ENCODE measurements at places on chromosomes 7 and 10. TPM values are rescaled to one million over a fixed set of nuclear protein-coding genes. Genes with fewer than 3 reads are reported as not detected.

DNA sequence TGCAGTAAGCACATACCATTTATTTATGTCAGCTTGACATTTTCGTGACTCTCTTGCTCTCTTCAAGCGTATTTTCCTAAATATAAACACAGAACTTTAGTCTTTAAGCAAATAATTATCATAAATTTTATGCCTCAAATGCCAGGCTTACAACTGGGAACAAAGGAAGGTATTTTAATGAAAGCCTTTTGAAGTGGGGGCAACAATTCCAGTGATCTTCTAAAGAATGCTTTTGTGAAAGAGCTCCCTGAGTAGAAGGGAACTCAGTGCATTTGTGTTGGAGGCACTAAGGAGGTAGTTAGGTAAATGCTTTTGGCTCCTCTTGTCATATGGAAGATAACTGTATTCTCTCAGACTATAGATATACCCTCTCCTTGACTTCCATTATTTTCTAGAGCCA lies 104.9 kb downstream of the VPS50 start:
- DNase-seq: no peak

PAPOLB gene
- total RNA-seq: 0.25 TPM

VAX1 gene
- total RNA-seq: not detected

DNA sequence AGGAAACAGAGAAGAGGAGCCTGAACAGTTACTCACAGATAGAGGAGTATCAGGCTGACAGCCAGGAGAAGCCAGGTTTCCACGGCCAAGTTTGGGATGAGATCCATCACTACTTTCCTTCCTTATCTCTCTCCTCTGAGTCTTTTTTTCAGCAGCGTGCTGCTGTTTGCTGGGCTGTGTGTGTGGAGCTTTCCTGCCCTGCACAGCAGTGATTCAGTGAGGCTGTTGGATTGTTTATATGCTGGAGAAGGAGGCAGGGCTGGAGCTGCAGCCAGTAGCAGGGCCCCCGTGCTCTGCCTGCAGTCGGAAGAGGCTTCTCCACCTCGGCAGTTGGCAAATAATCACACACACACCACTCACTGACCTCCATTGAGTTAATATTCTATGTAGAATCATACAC lies at the start of gene CYP3A7:
TSS of gene CYP3A7 (minus strand) at position 210 of the 400 bp plus-strand sequence. CDS start at position 107, 103 bp downstream.
- DNase-seq: no peak

CPA1 gene
- 9.7 TPM for total RNA-seq

DNA sequence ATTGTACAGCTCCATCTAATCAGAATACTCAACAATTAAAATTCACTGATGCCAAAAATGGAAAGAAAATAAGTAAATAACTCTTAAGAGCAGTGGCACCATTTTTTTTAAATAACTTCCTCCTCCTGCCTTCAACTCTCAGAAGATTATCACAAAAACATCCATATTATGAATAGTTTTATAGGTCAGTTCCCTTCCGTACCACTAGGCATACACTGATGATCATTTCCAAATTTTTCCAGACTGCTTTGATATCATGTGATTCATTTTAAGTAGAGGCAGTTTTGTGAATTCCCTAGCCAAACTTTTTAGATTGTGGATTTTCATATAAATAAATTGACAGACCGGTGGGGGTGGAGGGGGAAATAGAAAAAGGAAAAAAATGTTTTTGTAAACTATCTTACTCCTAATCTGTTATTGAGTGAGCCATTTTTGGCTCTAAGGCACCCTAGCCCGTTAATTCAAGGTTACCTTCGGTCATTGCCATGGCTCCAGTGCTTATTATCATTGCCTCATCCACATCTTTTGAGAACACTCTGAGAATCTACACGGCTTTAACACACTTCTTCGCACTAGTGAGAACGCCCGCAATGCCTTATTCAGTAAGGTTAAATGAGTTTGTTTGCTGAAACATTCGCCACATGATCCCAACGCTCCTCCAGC lies 1.0 kb downstream of the FAM107B start:
- no peak for DNase-seq

MKI67 gene
- total RNA-seq: 86.5 TPM

GRCh38 chr7:151745706-151746105 lies 131.2 kb downstream of the PRKAG2 start:
- DNase-seq: no peak

DOCK1 gene
- total RNA-seq: 0.31 TPM

DNA sequence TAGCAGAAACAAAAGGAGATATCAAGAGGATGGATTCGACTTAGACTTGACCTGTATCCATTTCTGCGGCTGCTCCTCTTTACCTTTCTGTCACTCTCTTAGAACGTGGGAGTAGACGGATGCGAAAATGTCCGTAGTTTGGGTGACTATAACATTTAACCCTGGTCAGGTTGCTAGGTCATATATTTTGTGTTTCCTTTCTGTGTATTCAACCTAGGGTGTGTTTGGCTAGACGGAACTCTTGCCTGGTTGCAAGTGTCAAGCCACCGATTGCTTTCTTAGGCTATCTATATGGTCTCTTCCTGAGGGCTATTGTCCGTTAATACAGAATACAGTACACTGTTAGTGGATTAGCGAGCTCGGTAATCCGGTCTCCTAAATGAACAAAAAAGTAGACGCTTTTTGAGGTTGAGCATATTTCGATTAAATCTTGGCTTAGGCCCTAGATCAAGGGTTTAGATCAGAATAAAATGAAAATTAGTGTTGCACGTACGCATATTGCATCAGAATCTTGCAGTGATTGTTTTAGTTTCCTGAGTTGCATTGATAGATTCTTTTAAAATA lies 1.2 kb downstream of the PTEN start:
- peak; percentile 4 for DNase-seq

GRCh38 chr10:77653210-77653609 lies 15.6 kb upstream of the KCNMA1 start:
- DNase-seq: no peak

DNA sequence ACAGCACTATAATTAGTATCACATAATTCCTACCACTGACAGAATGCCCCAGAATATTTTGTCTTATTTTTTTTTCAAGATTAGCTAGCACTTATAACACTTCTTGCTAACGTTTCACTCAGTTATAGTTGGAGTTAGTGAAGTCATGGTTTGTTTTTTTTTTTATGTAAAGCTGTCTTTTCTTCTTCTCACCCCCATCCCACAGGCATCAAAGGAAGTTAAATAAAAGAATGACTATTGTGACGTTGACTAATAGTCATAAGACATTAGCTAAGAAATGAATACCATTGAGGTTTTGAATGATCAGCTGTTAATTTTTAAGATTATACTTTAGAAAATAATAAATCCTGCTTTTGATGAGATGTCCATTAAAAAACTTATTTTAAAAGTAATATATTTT lies 498.3 kb downstream of the GFRA1 start:
- DNase-seq: no peak

ZNF107 gene
- total RNA-seq: 7.9 TPM

DNA sequence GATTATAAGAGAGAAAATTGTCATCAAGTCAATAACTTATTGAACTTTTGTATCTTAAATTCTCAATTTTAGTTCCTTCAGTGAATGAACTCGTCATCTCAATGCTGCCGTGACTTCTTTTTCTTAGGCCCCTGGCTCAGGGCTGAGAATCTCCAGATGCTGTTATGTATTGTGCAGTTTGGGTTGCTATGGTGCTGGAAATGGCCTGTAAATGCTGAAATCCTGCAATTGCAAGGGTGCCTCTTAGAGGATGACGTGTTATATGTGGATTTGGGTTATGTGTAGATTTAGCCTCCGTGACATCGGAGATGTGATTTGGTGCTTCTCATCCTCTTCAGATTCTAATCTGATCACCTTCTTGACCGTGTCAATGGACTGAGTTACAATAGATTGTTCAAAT lies 55.7 kb upstream of the ZRANB1 start:
- DNase-seq: no peak

DNA sequence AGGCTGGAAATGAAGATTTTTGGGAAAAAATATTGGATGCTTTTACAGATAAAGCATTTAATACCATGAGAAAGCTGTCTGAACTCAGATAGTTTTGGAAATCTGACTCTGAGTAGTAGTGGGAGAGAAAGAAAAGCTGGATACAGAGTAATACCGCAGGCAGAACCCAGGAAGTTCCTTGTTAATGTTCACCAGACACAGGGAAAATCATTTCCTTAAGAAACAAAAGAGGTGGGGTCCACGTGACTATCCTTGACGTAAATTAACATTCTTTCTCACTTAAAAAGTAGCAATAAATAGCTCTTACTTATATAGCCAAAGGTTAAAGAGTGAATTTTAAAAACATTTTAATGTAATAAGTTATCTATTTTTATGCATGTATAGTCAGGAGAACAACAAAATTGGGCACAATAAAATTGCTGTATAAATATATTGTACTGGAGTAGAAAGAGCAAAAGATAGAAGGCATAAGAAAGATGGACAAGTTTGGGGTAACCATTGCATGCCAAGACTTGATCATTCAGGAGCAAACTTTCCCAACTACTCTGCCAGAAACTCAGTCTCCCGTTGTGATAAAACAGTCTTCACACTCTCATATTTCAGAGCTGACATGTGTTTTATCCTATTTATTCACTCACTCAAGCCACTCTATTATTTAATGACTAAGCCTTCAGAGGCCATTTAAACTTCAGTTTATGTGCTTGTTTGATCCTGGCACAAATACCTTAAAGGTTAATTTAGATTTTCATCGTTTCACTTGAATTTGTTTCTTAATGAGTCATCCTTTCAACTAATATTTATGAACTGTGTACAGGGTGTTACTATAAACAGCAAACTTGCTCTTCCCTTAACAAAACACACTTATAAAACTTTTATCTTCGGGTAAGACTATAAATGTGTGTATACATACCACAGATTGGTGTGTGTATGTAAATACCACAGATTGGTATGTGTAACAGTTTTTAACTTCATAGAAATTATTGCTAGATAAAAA lies 143.1 kb downstream of the GNAI1 start:
- no peak for DNase-seq

FIGNL1 gene
- 25.8 TPM for total RNA-seq

DNA sequence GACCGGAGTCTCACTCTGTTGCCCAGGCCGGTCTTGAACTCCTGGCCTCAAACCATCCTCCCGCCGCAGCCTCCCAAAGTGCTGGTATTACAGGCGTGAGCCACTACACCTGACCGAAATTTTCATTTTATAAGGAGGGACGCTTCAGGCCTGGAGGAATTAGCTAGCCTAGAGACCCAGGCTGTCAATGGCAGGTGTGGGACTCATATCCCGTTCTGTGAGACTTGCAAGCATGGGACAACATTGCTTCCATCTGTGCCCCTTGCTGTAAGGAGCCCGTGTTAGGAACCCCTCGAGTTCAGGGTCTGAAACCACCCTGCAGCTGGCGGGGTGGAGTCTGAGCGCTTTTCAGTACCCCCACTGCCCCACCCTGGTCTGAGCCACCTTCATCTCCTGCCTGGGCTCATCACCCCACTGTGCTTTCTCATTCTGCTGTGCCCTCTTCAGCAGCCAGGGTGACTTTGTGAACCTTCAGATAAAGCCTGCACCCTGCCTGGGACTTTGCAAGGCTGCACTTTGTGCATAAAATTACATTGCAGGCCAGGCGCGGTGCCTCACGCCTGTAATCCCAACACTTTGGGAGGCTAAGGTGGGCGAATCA lies 1.3 kb upstream of the DAGLB start:
- DNase-seq: no peak

CABCOCO1 gene
- not detected for total RNA-seq

- no peak for DNase-seq
Measured at GRCh38 chr7:143458263-143458662, 15.0 kb downstream of the TAS2R60 start.

SLC16A12 gene
- total RNA-seq: 0.04 TPM

SPDYE2 gene
- not detected for total RNA-seq

DNA sequence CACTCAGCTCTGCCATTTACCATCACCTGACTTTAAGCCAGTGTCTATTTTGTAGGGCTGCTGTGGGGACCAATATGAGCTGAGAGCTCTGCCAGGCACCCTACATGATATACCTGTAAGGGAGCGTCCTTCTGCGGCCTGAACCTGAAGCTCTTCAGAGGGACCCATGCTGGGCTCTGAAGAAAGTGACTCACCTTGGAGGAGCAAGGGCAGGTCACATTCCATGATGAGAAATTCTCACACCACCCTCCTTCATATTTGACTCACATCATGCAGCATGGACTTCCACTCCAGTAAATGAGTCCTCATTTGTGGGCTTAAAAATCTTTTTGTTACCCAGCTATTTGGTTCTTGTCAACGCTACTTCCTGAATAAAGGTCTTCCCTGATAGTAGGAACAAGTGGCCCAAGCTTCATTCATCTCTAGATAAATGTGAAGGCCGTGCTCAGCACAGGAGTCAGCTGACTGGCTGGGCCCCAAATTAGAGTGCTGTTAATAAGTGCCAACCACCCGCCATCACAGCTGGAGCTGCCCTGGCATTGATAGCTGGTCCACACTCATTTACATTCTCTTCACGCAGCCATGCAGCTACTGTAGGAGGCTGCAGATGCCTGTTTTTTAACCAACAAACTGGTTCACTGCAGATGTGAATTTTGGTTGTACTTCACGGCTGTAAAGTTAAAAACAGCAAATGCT lies 78.4 kb downstream of the RNF216 start:
- no peak for DNase-seq
